HEK293T (cell line): ENCODE measurements at places on chromosomes 13 and 19.

DNA sequence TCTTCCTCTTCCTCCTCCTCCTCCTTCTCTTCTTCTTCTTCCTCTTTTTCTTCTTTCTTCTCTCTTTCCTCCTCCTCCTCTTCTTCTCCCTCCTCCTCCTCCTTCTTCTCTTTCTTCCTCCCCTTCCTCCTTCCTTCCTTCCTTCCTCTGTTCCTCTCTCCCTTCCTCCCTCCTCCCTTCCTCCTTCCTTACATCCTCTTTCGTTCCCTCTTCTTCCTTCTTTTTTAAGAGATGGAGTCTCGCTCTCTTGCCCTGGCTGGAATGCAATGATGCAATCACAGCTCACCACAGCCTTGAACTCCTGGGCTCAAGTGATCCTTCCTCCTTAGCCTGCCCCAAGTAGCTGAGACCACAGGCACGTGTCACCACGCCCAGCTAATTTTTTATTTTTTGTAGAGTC is 13.2 kb downstream of the EHD2 start:
- no peak for DNase-seq

DNA sequence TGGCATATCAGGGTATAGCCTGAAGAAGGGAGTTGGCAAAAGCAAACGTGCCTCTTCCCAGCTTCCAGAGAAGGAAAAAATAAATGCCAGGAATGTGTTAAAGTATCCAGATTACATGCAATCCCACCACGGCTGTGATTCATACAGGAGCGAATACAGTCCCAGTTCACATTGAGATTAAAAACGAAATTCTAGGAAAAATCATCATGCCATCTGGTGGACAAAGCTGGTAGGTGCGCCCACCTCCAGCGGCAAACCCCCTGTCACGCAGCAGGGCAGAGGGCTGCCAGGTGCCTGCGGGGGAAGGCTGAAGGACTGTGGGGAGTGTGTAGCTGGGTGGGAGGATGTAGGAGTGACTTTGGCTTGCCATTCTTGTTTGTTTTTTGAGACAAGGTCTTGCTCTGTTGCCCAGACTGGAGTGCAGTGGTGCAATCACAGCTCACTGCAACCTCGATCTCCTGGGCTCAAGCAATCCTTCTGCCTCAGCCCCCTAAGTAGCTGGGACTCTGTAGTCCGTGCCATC is 6.4 kb upstream of the DMWD start:
- peak; percentile 70 for DNase-seq

- DNase-seq = peak; percentile 9
Observed at GRCh38 chr13:39037410-39037879, 444 bp downstream of the PROSER1 start.

DNA sequence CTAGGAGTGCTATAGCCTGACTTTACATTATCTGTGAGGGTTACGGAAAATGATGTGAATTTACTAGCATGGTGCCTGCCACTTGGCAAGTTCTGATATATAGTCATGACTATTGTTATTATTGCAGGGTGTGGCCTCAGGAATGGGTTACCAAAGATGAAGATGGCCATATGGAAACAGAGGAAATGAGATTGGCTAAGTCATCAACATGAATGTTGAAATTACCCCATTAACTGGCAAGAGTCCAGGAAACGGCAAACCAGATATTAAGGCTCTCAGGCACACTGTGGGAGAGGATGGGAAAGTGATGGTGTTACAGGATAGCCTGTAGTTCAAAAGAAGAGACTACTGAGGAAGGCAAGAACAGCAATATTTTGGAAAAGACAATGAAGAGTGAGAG is 183.3 kb downstream of the KCNRG start:
- no peak for DNase-seq
